Fibroblast of villous mesenchyme (primary cell): ENCODE measurements at places on chromosomes 6 and 20. TPM values are rescaled to one million over a fixed set of nuclear protein-coding genes. Genes with fewer than 3 reads are reported as not detected.

GRCh38 chr6:169898788-169899480 lies 147.5 kb downstream of the ERMARD start:
- DNase-seq = no peak

- DNase-seq = no peak
Observed at GRCh38 chr6:121491576-121491975, 56.1 kb downstream of the GJA1 start.

GRCh38 chr6:13267142-13267651 lies 61.1 kb downstream of the TBC1D7 start:
- no peak for DNase-seq

DNA sequence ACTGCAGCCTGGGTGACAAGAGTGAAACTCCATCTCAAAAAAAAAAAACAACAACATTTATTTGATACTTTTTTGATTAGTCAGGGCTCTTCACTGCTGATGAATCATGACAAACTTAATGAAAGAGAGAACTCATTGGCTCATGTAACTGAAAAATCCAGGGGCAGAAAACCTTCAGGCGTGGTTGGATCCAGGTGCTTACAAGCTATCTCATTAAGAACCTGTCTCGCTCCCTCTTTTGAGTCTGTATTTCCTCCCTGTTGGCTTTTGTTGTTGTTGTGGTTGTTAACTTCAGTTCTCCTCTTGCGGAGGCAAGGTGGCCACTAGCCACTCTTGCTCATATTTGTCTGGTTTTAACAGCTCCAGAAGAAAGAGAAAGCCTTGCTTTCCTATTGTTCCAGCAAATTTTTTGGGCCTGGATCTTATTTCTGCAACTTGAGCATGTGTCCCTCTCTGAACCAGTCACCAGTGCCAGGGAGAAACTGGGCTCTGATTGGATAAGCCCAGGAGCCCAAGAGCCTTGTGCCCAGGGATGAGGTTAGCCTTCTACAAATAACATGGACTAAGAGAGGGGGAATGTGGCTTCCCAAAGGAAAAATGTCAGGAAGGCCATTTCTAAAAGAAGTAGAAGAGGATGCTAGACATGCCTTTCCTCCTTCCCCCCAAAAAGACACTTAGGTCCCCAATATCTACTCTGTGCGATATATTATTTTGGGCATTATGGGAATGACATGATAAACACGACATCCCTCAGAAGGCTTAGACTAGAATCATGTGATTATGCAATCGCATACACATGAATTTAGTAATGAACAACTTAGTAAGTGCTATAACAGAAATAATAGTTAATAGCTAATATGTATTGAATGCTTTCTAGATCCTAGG lies 64.5 kb downstream of the PHACTR2 start:
- DNase-seq = no peak

DNA sequence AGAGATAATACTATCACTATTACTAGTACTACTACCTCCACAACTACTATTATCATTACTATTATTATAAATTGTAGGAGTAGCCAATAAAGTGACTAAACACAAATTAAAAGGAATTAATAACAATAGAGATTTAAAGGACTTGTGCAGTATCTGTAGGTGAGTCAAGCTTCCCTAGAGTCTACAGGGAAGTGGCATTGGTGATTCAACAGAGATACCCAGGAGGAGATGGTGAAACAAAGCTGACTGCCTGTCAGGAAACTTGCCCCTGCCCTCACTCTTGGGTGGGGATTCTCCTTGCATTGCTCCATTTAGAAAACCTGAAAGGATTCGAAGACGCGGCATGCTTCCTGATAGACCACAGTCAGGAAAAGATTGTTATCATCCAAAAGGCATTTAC lies 23.3 kb upstream of the BCLAF1 start:
- DNase-seq = no peak

The XKR7 gene
- total RNA-seq = not detected in 2 replicates

The TUBB1 gene
- not detected in 2 replicates for total RNA-seq

The TBXT gene
- not detected in 2 replicates for total RNA-seq
